ENCODE measurements at places on chromosomes 3 and 15.

- DNase-seq = no peak
These were observed 48.7 kb downstream of the CHSY1 start for GRCh38 chr15:101203029-101203573.

GRCh38 chr3:62982795-62983455 is 107.7 kb upstream of the CADPS start:
- no peak for DNase-seq

DNA sequence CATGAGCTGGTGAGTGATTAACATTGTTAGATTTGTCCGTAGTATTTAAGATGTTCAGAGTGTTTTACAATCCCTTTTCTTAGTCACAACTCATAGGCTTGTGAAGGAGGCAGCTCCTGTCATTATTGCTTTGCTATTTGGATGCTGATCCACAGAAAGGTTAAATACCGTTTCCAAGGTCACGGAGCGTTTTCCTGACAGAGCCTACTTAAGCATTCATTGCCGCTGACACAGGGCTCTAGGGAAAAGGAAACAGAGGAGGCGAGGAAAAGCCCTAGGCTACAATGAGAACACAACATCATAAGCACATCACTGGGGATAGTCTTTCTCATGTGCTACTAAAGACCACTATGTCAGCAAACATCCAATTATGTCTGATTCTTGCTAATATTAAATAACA is 38.5 kb upstream of the CPB1 start:
- DNase-seq = no peak

DNA sequence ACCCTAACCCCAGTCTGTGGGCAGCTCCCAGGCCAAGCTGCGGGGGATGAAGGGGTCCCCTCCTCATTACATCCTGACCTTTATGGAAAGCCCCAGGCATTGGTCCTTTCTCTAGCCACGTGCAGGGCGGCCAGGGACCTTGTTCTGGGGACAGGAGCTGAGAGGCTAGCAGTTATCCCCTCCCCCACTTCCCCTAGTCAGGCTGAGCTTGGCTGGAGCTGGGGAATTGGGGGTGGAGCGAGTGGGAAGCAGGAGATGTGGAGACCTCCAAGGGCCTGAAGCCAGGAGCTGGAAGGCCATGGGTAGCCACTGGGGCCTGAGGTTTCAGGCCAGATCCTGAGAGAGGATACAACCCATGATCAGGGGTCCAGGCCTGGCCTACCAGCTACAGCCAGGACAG is 45.8 kb downstream of the DNAH1 start:
- DNase-seq = no peak

GRCh38 chr3:182259579-182259978 is 533.7 kb upstream of the ATP11B start:
- no peak for DNase-seq

DNA sequence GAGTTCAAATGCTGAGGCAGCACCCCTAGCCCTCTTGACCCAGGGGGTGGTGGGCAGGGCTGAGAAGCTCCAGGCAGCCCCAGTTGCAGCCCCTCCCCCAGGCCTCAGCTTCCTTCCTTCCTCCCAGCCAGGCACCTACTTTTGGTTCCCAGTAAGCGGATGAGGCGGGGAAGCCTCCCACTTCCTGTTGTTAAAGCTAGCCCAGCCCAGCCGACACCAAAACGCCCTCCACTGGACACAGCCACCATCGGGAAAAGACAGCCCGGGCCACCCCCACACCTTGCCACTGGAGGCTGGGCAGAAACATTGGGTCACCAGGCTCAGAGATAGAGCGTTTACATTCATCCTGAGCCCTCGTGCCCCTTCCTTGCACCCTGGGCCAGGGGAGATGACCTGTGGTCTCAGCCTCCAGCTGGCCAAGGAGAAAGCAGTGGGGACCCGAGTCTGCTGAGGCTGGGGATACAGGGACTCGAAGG is 3.5 kb downstream of the DUSP7 start:
- DNase-seq = peak; percentile 61

GRCh38 chr3:59180006-59180405 is 130.2 kb upstream of the CFAP20DC start:
- no peak for DNase-seq

GRCh38 chr3:132758740-132759139 is 36.5 kb upstream of the NPHP3 start:
- DNase-seq = no peak

DNA sequence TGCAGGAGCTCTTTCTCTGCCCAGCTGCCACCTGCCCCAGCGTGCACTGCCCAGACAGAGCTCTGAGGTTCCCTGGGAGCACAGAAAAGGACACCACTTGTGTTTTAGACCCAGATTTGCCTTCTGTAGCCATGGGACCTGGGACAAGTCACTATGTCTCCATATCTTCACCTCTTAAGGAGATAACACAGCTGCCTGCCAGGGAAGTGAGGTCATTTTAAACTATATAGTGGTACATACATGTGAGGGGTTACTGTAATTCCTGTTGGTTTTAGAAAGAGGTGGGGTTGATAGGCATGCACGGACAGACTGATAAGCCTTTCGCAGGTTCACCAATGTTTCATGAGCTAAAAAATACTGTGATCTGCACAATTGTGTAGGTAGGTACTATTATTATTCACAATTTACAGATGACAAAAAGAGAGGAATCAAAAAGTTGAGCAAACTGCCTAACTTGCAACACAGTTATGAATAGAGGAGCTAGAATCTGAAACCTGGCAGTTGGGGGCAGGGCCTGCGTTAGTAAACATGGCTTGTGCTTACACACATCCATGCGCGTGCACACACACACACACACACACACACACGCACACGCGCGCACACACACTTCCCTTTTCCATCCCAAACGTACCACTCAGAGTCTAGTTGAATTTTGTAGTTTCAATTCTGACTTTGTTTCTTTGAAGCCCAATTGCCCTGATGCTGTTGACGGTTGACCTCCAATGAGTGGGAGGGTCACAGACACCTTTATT is 193.6 kb downstream of the FAM43A start:
- no peak for DNase-seq

DNA sequence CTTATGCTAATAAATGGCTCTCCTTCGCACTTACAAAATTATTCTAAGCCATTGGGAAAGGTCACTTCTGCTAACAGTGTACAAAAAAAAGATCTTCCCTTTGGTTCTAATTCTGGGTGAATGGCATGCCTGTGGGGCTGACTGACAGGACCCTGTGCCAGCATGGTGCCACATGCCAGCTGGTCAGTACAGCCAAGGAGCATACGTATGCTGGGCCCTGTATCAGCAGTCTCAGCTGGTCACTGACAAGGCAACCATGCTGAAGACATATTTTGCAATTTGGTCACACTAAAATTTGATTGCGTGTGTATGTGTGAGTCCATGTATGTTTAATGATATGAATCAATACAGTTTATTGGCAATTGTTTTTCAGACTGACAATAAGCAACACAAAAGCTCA is 246.1 kb downstream of the TBL1XR1 start:
- no peak for DNase-seq

DNA sequence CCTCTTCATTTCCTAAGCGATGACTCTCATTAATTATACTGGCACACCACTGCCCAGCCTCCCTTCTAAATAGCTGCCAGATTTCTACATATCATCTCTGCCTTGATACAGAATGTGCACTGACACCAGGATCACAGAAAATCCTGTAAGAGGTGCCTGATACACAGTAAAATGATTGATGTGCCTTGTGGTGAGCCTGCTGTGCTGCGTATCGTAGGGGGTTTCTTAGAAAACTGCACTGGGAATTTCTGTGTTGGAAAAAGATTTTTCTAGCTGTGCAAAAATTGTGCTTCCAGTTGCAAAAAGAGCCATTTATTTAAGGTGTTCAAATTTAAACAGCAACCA is 3.0 kb upstream of the PLCH1 start:
- no peak for DNase-seq

DNA sequence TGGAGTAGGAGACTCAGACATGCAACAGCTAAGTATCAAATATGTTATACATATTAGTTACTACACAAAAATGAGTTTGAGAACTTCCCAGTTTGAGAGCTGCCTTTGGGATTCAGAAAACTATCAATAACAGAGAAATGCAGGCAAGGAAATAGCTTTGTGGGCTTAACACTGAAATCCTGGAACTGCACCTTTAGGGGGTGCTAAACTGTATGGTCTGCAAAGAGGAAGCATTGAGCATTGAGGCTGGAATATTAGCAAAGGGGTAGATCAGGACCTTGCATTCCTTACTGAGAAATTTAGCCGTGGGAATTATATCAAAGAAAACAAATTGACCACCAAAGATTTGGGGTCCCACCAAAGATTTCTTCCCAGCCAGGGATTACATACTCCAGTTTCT is 580.0 kb downstream of the ZNF385D start:
- DNase-seq = no peak

GRCh38 chr3:182185313-182185712 is 473.6 kb downstream of the SOX2 start:
- DNase-seq = no peak

DNA sequence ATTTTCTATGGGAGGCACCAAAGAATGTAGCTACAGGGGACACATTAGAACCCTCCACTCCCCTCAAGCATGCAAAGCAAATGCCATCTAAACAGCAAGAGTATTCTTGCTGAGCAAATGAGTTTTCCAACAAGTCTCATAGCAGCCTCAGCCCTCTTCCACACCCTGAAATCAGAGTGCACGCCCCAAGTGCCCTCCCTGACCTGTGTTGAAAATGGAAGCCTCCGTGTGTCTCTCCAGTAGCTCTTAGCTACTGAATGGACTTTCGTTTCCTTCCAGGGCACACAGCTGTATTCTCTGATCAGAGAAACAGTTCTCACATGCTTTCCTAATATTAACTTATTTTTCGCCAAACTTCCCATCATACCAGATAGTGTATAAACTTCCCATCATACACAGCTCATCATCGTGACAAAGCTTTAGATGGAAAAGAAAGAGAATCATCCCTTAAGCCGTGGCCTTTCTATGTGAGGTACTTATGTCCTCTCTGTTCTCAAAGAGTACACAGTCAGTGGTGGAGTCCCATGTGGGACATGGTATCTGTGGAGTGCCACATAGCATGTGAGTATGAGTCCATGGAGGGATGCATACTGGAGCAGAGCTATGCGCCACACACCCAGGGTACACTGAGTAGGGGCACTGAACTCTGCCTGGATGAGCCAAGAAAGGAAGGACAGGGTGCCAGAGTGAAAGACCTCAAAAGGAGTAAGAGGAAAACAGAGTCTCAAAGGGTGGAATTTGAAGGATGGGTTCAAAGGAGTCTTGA is 434.5 kb downstream of the MCTP2 start:
- no peak for DNase-seq

DNA sequence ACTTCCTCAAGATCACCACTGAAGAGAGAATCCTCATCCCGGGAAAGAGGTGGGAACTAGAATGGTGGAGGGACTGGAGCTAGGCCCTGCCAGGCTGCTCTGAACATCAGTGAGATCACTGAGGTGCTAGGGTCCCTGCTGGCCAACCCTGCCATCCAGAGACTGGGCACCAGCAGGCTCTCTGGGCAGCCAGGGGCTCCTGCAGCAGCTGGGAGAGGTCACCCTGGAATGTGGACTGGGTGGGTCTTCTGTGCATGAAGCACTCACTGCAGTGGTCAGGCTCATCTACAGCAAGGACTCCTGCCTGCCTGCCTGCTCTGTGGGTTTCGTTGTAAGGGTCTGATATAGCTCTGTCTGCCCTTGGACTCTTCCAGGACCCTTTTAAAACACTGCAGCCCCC is 24.9 kb downstream of the ALS2CL start:
- no peak for DNase-seq

- peak; percentile 57 for DNase-seq
These were observed 1.0 kb downstream of the C3orf80 start for GRCh38 chr3:160226026-160226907.

DNA sequence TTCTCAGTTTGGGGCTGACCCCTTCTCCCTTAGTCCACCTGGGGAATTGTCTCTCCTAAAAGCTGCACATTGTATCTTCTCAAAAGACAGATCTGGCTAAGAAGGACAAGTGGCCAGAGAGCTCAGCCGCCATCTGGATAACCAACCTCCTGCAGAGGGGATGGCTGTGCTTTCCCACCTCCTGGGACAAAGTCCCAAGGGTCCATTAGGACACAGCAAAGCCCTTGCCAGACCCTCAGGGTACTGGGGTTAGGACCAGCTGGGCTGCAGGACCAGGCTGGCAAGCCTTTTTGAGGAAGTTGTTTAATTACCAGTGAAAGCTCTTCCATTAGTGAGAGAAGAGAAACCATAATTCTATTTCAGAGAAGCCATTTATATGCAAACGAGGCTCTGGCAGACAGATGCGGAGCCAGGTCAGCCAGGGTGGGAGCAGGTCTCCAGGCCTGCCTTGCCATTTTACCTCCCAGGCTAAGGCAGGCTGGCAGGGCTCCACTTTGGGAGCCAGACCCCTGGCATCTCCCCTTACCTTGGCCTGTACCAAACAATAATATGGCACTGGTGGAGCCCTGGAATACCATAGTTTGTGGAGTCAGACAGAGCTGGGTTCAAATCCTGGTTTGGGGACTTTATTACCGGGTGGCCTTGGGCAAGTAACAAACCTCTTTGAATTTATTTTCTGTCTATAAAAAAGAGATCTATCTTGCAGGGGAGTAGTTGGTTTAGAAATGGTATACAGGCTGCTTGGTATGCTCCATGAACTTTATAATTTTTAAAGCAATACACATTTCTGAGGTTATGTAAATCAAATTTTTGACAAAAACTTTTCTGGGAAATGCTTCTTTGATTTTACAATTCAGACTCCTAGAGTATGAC is 17.9 kb downstream of the SHF start:
- no peak for DNase-seq

GRCh38 chr3:71710906-71711494 is 14.2 kb downstream of the EIF4E3 start:
- DNase-seq = peak; percentile 87

- DNase-seq = no peak
These were observed 153.7 kb downstream of the TIGIT start for GRCh38 chr3:114447545-114447944.

GRCh38 chr3:43102773-43103480 is 3.0 kb downstream of the POMGNT2 start:
- DNase-seq = no peak

GRCh38 chr15:68816795-68817303 is 3.8 kb downstream of the ANP32A start:
- DNase-seq = no peak

DNA sequence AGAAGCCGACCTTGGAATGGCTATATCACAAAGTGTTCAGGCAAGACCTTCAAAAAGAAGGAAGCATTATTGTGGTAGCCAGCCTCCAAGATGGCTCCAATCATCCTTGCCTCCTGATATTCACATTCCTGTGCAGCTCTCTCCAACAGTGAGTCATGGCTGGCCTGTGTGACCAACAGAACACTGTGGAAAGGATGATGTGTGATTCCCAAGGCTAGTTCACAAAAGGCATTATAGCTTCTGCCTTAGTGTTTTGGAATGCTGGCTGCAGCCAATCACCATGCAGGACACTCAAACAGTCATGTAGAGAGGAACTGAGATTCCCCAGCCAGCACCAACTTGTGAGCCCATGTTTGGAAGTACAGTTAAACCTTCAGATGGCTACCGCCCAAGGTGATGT is 102.6 kb downstream of the EFL1 start:
- no peak for DNase-seq

GRCh38 chr15:58308742-58309355 is 122.9 kb upstream of the LIPC start:
- no peak for DNase-seq

DNA sequence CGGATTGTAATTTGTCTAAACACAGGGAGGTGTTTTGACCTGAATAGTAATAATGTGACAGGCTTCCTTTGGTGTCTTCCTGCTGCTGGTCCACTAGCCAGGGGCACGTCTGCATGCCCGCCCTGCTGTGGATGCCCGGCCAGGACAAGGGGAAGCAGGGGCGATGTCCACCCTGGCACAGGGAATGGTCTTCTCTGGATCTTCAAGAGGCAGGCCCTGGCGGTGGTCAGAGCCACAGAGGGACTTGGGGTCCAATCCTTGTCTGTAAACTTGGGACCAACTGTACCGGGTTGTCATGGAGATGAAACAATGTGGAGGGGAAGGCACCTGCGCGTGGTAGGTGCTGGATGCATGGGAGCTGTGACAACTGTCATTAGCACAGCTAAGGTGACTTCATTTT is 134.1 kb downstream of the RPLP1 start:
- no peak for DNase-seq

All from spinal cord (tissue), 10 donors.